ENCODE measurements at places on chromosomes 7 and 10. TPM values are rescaled to one million over a fixed set of nuclear protein-coding genes. Genes with fewer than 3 reads are reported as not detected.

DNA sequence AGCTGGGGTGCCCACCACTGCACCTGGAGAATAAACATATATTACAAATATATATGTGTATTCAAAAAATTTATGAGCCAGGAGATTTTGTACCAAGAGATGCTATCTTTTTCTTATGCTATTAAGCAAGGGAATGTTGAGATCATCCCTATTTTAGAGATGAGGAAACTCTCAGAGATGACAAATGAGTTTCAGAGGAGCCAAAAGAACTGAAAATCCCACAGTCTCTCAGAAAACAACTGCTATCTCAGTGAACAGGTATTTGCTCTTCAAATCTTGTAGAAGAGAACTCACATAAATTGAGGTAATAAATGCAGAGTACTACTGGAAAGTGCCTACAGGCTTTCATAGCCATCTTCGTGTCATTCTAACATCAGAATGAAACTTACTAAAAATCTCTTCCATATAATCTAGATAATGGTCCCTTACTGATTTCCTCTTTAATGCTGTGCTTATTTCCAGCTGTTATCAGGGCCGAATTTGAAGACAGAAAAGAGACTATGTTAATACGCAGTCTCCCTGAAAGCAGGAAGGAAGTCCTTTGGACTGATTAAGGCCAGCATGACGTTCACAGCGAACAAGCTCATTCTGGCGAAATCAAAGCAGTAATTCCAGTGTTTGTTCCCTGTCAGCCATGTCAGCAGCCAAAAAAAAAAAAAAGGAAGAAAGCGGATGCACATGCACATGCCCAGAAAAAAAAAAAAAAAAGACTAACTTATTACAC, 29.4 kb upstream of the ANAPC16 start:
- DNase-seq, result no peak

- no peak for DNase-seq
Measured at GRCh38 chr7:50492770-50493519, 42.8 kb upstream of the FIGNL1 start.

DNA sequence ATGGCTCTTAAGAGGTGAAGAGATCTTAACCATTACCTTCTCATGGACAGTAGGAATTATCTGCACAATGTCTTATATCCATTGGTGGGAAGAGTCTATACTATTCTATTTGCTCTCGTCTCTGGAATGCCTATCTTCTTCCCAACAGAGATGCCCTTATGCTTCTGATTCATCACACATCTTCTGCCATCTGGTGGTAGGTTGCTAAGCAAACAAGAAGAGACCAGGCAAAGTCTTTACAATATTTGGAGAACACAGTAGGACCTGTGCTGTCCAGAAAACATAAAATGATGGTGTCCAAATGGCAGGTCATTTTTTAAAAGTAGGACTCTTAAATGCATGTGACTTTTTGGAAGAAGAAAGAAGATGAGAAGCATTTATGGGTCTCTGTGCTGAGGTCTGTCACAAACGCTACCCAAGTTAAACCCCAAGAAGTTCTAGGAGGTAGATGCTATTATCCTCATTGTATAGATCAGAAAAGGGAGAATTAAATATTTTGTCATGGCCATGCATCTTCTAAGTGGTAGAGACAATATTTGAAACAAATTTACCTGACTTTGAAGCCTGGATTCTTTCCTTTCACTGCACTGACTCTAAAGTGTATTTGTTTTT, 67.8 kb upstream of the NXPH1 start:
- no peak for DNase-seq

DNA sequence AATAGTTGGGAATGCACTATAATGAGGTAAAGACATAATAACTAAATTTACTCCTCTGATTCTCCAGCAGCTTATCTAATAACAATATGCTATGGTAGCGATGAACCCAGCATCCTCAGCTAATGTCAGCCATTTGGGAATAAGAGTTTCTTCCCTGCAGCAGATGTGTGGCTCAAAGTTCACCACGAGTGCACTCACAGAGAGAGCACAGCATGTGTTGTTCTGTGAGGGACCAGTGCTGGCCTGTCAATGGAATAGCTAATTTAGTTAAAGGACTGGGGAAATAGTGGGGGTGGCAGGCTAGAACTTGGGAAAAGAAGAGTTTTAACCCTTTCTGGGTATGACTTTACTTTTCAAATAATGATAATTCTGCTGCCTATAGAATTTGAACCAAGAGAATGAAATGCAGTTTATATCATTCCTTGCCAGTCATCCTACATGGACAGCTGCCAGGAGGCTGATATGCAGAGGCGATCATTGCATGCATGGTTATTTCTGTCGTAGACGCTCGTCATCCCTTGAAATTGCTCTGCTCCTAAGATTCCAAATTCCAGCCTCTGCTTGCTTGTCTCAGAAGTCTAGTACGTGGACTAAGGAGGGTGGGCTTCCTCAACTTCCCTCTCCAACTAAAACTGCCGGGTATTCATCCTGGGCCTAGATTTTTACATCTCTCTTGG, 355.6 kb downstream of the RNLS start:
- peak; percentile 9 for DNase-seq

DNA sequence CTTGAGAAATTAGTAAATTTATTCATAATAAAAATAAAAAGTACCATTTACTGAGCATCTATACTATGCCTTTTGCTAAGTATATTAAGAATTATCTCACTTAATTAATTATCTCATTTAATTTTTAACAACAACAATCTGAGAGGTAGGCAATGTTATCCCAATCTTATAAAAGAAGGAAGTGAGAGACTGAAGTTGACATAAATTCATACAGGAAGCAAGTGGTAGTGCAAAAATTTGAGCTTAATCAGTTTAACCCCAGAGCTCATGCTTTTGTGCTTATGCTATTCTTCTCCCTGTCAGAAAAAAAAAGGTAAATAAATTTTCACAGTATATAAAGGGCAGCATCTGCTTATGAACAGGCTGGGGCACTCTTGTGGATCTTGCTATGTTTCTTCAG, 2.7 kb upstream of the LIPF start:
- no peak for DNase-seq

GRCh38 chr7:88268051-88268450, 38.6 kb downstream of the STEAP4 start:
- DNase-seq, result no peak

- DNase-seq, result no peak
Measured at GRCh38 chr7:73761854-73762658, 8.0 kb downstream of the CLDN3 start.

DNA sequence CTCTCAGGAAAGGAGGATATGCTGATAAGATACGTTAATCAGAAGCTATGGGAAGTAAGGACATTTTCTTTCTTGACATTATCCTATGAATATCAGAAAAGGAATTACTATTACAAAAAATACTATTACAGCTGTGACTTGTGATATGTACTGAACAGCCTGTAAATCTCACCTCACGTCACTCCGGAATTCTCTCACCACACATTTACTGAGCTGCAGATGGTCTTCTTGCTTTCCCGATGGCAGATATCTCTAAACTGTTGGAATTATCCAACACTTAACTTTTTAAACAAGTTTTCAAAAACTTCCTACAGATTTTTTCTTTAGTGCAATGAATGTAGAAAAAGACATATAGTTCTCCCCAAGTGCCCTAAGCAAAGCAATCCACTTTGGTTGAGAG, 313.4 kb downstream of the GPR37 start:
- no peak for DNase-seq

Gene GTF2IRD2
- 0.72 TPM for total RNA-seq

Gene SEM1
- total RNA-seq, result 33.8 TPM

DNA sequence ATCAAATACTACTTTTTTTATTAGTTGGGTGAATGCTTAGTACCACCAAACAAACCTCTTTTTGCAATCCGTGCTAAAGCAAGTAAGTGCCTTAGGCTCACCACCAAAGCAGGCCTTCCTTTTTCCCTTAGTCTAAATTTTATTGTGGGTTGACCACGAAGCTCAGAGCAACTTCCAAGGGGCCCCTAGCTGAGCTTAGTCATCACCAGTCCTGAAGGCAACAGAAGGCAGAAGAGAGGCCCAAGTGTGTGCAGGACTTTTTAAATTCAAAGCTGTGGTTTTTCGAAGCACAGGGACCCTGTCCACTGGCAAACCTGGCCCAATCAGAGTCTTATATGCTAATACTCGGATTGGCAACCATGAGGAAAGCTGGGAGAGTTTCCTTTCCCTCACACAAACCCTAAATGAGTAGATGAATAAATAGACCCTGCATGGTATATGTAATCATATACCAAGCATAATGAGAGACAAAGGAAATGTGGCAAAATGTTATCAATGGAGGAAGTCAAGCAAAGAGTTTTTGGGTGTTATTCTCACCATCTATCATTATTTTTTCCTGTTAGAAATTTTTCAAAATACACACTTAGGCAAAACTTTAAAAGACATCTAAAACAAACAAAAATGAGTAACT, 453.2 kb upstream of the GALNT17 start:
- peak; percentile 38 for DNase-seq

GRCh38 chr10:116208956-116209567, 63.9 kb downstream of the GFRA1 start:
- no peak for DNase-seq

DNA sequence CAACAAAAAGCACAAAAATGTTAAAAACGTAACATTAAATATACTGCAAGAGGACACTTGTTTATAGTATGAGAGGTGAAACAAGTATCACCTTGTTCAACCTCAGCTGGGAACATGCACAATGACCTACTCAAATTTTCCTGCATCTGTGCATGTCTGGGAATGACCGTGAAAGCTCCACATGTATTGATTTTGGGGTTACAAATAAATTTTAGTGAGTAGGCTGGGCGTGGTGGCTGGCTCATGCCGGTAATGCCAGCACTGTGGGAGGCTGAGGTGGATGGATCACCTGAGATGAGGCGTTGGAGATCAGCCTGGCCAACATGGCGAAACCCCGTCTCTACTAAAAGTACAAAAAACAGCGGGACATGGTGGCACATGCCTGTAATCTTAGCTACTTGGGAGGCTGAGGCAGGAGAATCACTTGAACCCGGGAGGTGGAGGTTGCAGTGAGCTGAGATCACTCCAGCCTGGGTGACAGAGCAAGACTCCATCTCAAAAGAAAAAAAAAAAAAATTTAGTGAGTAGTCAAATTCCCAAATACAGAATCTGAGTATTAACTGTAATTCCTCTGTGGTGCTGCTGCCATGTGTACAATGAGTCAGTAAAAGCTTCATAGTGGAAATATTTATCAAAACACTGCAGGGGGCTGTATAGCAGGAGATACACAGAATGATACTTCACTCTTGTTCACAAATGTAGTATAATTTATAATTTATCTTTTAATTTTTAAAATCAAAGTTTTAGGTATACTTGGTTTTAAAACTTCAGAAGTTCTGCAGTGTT, 41.1 kb downstream of the SUGCT start:
- peak; percentile 9 for DNase-seq

- peak; percentile 57 for DNase-seq
Measured at GRCh38 chr10:62075912-62076311, 174.4 kb downstream of the ARID5B start.

DNA sequence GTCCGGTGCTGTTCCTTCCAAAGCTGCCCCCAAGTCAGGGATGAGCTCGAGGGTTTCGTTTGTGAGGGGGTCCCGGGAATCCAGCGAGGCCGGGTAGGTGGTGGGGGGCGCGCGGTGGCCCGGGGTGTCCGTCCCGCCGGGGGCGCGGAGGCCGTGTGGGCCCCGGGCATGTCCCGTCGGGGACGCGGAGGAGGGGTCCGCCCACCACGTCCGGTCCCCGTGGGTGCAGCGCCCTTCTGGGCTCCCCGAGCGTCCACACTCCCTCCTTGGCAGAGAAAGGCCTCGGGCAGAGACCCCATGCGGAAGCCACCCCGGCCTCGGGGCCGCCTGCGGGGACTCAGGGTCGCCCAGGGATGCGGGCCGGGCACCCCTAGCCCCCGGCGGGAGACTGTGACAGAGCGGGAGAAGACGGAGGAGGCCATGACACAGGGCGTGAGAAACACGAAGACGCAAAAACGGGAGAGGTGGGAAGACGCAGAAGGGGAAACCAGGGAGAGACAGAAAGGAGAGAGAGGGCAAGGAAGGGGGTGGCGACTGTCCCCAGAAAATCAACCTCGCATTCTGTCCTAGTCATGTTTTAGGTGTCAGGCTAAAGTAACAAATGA, 640 bp upstream of the ZNF425 start:
- peak; percentile 43 for DNase-seq

DNA sequence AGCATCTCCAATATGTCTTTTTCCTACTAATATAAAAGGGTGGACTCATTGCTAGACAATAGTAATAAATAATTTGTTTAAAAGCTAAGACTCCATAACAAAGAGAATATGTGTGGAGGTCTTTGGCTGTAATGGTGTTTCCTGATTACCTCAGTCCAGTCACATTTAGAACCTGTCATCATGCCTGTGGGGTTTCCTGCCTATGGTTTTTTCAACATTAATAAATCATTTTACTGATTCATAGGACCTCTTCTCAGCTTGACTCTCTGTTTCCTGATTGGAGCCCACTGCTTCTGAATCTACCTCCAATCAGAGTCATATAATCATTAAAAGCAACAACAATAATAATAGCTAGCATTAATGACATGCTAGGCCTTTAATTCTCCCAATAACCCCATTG, 52.4 kb upstream of the GNAI1 start:
- DNase-seq, result no peak

Gene PDE6C
- total RNA-seq, result not detected

DNA sequence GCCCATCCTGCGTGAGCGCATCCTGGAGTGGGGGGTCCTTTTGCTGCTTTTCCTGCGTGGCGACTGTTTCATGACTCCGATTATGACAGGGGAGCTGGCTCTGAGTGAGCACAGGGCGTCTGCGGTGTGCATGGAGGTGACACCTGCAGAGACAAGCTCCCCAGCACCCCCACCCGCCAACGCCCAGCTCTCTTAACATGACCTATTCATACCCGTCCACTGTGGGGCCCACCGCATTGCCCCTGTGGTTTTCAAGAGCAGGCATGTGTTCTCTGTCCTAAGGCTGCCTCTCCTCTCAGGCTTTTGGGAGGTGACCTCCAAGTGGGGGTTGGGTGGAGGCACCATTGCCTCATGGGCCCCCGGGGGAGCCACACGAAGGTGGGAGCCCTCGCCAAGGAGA, 500.7 kb downstream of the TCERG1L start:
- DNase-seq, result no peak

DNA sequence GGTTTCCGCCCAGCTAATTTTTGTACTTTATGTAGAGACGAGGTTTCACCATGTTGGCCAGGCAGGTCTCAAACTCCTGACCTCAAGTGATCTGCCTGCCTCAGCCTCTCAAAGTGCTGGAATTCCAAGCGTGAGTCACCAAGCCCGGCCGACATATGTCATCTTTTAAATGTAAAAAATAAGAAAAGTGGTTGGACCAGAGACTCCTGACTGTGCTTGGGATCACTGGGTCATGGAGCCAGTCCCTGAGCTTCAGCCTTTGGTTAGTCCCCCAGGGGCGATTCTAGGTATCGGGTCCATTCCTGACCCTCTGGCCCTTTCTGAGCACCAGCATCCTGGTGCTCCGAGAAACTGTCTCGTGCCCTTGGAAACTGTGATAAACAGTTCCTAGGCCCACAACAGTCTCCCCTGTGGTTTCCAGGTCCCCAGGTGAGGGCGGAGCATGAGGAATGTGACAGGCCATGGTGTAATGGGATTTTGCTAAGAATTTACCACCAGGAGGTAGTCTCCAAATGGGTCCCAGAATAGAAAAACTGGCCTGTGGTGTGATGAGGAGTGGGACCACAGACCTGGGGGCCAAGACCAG, 32.8 kb downstream of the UBTD1 start:
- peak; percentile 23 for DNase-seq

GRCh38 chr7:35729061-35729783, 34.3 kb upstream of the HERPUD2 start:
- DNase-seq, result no peak

All from MG63 (cell line).